ENCODE measurements at places on chromosomes 5 and 9. TPM values are rescaled to one million over a fixed set of nuclear protein-coding genes. Genes with fewer than 3 reads are reported as not detected.

DNA sequence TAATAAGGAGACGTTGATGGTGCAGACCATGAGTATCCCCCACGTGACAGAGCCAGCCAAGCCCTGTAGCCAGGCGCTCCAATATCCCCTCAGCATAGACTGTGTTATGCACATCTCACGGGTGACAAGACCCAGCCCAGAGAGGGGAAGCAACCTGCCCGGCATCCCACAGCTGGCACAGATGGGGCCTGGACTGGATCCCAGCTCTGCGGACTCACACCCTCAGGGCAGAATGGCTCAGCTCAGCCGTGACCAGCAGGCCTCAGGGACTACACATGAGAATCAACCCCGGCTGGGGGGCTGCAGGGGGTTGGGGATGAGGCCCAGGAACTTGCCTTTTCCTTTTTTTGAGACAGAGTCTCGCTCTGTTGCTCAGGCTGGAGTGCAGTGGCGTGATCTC lies 11.7 kb downstream of the FIBCD1 start:
- DNase-seq: no peak

The LRRC14B gene
- polyA plus RNA-seq: 31.4 TPM

The SPATA31E1 gene
- not detected for polyA plus RNA-seq

The FIBCD1 gene
- polyA plus RNA-seq: not detected

The PCDHA12 gene
- not detected for polyA plus RNA-seq

DNA sequence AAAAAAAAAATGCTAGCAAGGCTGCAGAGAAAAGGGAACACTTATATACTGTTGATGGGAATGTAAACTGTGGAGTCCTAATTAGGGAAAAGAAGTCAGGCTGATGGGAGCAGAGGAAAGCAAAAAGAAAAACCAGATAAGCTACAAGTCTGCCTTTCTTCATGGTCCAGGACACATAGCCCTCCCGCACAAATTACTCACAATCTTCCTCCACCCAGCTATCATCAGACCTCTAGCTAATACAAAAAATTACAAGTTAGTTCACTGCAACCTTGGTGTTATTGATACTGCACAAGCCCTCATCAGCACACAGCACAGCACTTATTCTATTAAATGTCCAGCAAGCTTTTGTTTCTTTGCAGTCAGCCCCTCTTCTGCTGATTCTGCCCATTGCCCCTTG lies 186.0 kb upstream of the ADRA1B start:
- DNase-seq: no peak

- peak; percentile 98 for DNase-seq
These were observed at the start of gene MTMR12 for GRCh38 chr5:32312595-32313332. Gene MTMR12 (minus strand): TSS chr5:32312939. CDS start chr5:32312838, 101 bp downstream.

GRCh38 chr5:123571927-123572326 lies 60.0 kb downstream of the CSNK1G3 start:
- DNase-seq: no peak

GRCh38 chr9:75051285-75051684 lies 23.2 kb upstream of the CARNMT1 start:
- no peak for DNase-seq

DNA sequence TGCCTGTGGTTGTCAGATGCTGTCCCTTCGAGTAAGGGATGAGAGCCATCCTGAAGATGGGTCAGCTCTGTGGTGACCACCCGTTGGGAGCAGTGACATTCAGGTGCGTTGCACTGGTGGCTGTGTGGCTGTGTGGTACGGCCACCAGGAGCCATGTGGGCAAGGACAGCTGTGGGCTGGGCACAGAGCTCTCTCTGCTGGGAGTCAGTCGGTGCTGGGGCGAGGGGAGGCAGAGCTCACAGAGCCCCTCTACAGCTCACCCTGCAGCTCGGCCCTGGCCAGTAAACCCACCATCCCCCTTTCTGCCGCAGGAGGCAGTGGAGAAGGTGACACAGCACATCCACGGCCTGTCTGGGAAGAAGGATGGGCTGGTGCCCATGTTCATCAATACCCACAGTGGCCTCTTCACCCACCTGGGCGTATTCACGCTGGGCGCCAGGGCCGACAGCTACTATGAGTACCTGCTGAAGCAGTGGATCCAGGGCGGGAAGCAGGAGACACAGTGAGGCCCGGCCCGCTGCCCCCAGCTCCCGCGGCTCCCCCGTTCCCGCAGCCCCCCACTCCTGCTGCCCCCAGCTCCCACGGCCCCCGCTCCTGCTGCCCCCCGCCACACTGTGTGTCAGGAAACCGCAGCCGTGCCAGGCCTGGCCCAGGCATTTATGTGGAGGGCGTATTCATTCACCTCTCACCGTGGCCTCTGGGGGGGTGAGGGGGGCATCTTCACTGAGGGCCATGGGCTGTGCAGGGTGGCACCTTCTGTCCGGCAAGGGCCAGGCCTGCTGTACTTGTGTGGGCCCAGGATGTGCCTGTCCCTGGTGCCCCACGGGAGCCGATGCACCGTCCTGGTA lies 8.5 kb downstream of the DPP7 start:
- no peak for DNase-seq

The LCN2 gene
- 1.1 TPM for polyA plus RNA-seq

GRCh38 chr5:164233791-164234190 lies 728.4 kb downstream of the MAT2B start:
- no peak for DNase-seq

DNA sequence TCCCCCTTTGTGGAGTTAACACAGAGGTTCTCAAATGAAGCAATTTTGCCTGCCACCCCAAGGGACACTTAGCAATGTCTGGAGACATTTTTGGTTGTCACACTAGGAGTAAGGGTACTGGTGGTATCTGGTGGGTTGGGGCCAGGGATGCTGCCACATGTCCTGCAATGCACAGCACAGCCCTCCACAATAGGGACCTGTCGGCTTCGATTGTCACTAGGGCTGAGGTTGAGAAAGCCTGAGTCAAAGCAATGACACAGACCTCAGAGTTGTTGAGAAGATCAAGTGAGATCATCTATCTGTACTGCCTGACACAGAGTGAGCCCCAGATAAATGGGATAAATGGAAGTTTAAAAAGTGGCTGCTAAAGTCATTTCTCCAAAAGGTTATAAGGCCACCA lies 249.2 kb upstream of the KLF4 start:
- no peak for DNase-seq

GRCh38 chr5:179137016-179137642 lies 77.0 kb downstream of the ZNF354C start:
- no peak for DNase-seq

The PTGS1 gene
- 4.5 TPM for polyA plus RNA-seq

The SUSD1 gene
- 9.7 TPM for polyA plus RNA-seq

- no peak for DNase-seq
These were observed 295.7 kb upstream of the PANK3 start for GRCh38 chr5:168874713-168875380.

GRCh38 chr5:169707686-169708085 lies 70.6 kb downstream of the DOCK2 start:
- no peak for DNase-seq

DNA sequence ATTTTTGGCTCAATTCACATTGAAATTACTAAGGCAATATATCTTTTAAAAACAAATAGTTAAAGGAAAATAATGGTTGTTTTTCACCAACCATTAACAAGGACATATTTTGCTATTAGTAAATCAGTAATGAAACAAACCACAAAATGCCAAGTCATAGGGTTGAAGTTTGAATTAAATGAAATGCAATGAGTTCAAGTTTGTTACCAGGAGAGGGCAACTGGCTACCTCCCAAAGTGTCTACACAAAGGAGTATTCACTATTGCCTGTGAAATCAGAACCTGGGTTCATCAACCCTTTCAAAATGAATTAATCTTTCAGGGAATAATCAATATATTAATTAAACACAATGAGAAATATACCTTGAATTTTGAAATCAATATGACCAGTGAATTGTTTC lies 138.4 kb upstream of the DMRTA1 start:
- DNase-seq: no peak

DNA sequence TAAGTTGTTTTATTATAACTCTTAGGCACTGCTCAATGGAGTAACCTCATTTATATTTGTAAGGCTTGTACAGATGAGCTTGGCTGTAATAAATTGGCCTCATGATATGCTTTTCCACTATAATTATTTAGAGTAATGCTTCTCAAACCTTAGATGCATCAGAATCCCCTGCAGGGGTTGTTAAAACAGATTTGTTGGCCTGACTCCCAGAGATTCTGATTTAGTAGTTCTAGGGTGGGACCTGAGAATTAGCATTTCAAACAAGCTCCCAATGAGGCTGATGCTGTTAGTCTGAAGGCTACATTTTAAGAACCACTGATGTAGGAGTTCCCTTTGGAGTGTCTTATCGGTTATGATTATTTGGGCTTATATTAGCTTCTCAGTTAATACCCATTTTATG lies 38.2 kb upstream of the ARSB start:
- DNase-seq: no peak

DNA sequence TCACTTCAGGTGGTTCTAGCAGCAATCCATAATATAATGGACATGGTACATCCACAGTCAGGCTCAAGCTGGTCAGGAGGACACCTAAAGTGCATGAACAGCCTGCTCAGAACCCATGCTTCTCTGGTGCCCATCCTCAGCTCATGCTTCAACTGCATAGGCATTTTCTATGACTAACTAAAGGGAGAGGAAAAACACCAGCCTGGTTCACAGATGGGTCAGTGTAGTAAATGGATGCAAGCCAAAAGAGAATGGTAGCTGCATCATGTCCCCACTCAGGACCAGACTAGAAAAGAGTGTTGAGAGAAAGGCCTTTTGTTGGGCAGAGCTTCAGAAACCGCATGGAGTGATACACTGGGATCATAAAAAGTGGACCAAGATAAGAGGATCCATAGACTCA lies 556.6 kb downstream of the TLE1 start:
- no peak for DNase-seq

The DBH gene
- polyA plus RNA-seq: 0.72 TPM

- no peak for DNase-seq
These were observed 277.7 kb downstream of the TMEM167A start for GRCh38 chr5:82799361-82800077.

DNA sequence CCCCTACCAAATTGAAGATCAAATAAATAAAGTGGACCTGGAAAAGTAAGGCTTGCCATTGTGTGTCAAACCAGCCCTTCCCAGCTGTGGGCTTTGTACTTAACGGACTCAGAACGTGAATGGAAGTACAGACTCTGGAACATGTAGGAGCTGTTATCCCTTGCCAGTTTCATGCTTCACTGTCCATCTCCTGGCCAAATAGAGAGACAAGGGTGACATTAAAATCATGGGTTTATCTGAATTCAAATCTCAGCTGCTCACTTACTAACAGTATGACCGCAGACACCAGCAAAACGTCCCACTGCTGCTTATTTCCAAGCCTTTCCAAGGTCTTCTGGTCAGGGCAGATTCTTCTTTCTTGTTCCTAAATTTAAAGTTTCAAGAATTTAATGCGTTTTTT lies 52.2 kb downstream of the EXOSC2 start:
- DNase-seq: no peak

DNA sequence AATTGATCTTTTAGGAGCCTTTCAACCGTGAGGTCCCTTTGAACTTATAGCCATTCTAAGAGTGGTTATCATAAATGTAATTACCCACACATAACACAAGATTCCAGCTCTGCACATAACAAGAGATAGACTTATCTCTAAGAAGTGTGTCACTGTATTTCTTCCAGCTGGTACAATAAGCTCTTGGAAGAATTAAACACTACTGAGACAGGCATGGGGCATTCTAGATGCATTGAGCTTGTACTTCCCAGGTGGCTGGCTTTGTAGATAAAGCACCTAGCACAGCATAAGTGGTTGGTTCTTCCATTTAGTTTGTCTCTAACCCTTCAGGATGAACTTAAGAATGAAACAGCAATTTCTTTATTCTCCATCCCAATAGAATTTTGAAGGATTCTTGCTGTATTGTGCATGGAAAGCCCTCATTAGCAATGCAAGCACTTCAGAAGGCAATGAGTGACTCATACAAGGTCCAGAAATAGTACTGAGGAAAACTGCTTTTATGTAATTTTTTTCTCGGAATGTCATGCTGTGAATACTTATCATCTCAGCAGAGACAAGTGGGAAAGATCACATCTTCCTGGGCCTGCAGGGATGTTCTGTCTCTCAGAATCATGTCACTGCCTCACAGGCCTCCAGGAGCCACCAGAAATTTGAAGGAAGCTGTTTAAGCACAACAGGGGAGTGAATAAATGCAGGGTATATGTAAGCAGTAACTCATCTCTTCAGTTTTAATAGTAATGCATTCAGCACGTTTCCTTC lies 91.1 kb upstream of the CD180 start:
- DNase-seq: no peak

DNA sequence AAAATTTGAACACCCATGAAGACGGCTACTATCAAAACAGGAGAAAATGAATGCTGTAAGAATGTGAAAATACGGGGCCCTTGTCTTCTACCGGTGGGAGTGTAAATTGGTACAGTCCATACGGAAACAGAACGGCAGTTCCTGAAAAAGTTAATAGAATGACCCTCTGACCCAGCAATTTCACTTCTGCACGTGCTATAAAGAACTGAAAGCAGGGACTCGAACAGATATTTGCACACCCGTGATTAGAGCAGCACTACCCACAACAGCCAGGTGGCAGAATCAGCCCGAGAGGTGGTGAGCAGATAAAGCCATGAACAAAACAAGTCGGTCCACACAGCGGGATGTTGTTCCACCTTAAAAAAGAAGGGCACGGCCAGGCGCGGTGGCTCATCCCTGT lies 22.6 kb upstream of the SLC12A7 start:
- DNase-seq: no peak

DNA sequence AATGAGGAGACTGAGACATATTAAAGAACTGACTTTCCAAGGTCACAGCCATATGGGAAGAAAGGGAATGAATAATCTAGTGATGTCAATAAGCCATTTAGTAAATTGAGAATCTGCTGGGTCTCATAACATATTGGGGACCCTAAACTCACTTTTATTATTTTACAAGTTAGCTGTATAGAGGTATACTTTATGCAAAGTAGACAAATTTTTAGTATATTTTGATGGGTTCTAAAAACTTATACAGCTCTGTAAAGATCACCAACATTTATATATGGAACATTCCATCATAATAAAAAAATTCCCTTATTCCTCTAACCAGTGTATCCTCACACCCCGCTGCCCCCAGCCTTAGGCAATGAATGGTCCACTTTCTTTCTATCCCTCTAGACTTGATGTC lies 35.7 kb upstream of the ZNF510 start:
- no peak for DNase-seq

The PDLIM7 gene
- polyA plus RNA-seq: 359 TPM

- DNase-seq: no peak
These were observed 7.3 kb downstream of the GCNT4 start for GRCh38 chr5:75045071-75045470.

- DNase-seq: no peak
These were observed 281.0 kb downstream of the HINT1 start for GRCh38 chr5:130884023-130884422.
